ENCODE measurements at places on chromosomes 2 and 18.

DNA sequence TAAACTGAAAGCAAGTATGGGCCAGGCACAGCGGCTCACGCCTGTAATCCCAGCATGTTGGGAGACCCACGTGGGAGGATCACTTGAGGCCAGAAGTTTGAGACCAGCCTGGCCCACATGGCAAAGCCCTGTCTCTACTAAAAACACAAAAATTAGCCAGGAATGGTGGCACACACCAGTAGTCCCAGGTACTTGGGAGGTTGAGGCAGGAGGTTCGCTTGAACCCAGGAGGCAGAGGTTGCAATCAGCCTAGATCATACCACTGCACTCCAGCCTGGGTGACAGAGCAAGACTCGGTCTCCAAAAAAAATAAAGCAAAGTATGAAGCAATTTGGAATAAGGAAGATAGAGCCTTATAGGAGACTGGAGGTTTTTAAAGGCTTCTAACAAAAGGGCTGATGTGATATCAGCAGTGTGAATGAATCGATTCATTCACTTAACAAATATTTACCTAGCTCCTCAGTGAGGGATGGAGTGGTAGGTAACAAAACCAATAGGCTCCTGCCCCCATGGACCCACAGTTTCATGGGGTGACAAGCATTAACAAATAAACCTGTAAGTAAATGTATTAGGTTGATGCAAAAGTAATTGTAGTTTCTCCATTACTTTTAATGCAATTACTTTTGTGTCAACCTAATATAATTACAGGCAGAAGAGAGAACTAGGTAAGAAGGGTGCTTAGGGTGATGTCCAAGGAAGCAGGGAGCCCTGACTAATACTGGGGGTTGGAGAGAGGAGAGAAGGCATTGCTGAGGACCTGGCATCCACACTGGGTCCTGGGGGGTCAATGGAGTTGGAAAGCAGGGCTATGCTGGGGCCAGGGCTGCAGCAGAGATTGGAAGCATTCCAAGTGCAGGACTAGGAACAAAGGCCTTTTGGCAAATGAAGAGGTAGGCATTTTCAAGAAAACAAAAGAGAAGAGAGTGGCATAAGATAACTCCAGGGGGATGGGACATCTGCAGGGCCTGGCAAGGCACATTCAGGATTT, 195.4 kb upstream of the ARL4C start:
- DNase-seq = no peak

DNA sequence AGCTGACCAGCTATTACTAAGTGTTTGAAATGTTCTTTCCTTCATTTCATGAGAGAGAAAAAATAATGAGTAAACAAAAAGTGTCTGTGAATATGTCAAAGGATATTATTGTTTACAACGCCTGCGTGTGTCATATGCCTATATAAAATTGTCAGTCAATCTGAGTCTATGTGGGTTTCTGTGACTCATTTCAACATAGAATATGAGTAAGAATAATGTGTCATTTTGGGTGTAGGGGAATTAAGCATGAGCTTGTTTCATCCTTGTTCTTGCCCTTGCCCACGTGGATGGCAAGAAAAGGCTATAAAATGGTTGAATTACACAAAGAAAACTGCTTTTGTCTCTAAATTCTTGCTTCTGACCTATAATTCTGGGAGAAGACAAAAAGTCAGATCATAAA, 466.0 kb downstream of the PTH2R start:
- DNase-seq = no peak

DNA sequence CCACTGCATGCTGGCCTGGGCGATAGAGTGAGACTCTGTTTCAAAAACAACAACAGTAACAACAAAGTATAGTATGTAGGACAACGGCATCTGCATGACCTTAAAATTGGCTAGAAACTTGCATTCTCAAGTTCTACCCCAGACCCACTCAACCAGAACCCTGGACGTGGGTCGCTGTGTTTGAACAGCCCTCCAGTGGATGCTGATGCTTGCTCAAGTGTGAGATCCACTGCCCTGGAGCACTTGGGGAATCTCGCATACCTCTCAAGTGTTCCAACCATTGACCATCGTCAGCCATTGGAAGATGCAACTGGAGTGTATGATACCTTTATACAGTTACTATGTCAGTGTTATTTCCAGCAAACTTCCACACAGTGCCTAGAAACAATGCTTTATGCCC, 435.9 kb downstream of the DCDC2C start:
- DNase-seq = no peak

DNA sequence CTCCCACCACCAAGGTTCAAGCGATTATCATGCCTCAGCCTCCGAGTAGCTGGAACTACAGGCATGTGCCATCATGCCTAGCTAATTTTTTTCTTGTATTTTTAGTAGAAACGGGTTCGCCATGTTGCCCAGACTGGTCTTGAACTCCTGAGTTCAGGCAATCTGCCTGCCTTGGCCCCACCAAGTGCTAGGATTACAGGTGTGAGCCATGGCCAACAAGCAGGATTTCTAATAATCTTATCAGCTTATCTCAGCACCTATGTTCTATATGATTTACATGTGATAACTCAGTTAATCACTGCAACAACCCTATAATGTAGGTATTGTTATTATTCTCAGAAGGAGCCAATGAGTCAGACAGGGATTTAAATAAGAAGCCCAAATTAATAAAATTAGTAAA, 80.3 kb downstream of the GORASP2 start:
- no peak for DNase-seq

DNA sequence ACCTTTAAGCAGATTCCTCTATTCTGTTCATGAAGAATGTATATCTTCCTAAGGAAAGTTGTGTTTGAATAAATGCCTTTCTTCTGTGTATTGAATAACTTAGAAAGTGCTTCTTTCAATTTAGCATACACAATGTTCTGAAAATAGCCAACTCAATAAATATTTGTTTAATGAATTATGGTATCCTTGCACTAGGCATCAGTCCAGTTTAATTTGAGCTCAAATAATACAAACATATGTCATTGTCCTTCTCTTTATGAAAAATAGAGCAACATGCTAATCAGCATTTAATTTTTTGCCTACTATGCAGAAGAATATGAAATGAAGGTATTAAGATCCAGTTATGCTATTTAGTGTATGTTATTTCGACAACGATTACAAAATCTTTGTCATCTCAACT, 68.2 kb downstream of the NRXN1 start:
- DNase-seq = no peak

- peak; percentile 39 for DNase-seq
Measured at GRCh38 chr2:111071600-111072171, 49.0 kb upstream of the BCL2L11 start.

GRCh38 chr2:228545041-228545747, 363.7 kb upstream of the SPHKAP start:
- no peak for DNase-seq

- DNase-seq = no peak
Measured at GRCh38 chr2:119250718-119251290, 27.2 kb downstream of the STEAP3 start.

Data from AG09319 (cell line).